ENCODE measurements at places on chromosomes 7 and 10. TPM values are rescaled to one million over a fixed set of nuclear protein-coding genes. Genes with fewer than 3 reads are reported as not detected.

FRMD4A gene
- polyA plus RNA-seq = 31.6 TPM

GRCh38 chr7:26543340-26543739 is 251.7 kb downstream of the SNX10 start:
- DNase-seq = no peak

- no peak for DNase-seq
These were observed 125.0 kb downstream of the FOXP2 start for GRCh38 chr7:114539575-114539974.

AGR2 gene
- not detected for polyA plus RNA-seq

BZW2 gene
- polyA plus RNA-seq = 55.2 TPM

DNA sequence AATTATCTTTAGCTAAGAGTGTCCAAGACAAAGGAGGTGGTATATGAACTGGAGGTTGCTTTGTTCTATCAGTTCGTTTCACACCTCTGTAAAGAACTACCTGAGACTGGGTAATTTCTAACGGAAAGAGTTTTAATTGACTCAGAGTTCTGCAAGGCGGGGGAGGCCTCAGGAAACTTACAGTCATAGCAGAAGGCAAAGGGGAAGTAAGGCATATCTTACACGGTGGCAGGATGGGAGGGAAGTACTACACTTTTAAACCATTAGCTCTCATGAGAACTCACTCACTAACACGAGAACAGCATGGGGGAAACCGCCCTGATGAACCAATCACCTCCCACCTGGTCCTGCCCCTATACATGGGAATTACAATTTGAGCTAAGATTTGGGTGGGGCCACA is 1202.3 kb upstream of the LRRTM3 start:
- no peak for DNase-seq

UTF1 gene
- not detected for polyA plus RNA-seq

GRCh38 chr7:28687537-28687936 is 270.6 kb downstream of the TRIL start:
- DNase-seq = no peak

GRCh38 chr10:115219203-115219602 is 126.0 kb downstream of the ATRNL1 start:
- no peak for DNase-seq

DNA sequence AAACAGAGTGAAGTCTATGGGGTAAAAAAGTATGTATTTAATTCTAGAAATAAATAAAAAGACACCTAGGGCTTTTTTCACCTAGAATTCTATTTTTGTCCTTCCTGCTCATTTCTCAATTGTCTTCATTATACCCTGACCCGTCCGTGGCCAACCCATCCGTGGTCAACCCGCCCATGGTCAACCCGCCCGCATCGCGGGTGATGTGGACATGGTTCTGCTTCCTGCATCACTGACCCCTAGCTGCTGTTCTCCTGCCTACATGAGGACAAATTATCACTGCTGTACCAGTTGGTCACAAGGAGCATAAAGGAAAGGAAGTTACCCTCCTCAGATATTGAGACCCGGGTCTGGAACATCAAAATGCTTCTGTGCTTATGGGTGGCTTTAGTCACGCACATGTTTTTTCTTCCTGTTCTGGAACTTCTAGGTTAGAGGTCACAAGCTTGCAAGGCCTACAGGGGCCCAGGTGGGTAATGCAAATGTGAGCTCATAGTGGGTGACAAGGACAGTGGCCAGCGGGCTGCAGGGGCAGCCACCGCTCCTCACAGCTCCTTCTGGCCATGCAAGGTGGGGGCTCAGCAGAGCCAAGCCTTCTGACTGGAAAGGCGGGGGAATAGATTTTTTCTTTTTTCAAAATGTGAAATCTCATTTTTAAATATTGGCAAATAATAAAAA is 15.5 kb downstream of the CAMK2G start:
- no peak for DNase-seq

All from BJ (cell line).